Myocyte (in vitro differentiated cells): ENCODE measurements at places on chromosomes 2 and 18.

- peak; percentile 55 for DNase-seq
These were observed 107.8 kb upstream of the XPO1 start for GRCh38 chr2:61645911-61646310.

GRCh38 chr2:62783679-62784078, 78.2 kb downstream of the EHBP1 start:
- DNase-seq: no peak

GRCh38 chr2:174752403-174753037, 11.8 kb downstream of the CHRNA1 start:
- DNase-seq: no peak

- DNase-seq: no peak
These were observed 123.0 kb upstream of the PKDCC start for GRCh38 chr2:41924709-41925408.

- no peak for DNase-seq
These were observed 75.4 kb downstream of the CSRNP3 start for GRCh38 chr2:165544897-165545296.

- no peak for DNase-seq
These were observed 1017.7 kb upstream of the CRIM1 start for GRCh38 chr2:35337922-35338321.

GRCh38 chr18:45487581-45487980, 127.7 kb upstream of the SLC14A2 start:
- DNase-seq: no peak

DNA sequence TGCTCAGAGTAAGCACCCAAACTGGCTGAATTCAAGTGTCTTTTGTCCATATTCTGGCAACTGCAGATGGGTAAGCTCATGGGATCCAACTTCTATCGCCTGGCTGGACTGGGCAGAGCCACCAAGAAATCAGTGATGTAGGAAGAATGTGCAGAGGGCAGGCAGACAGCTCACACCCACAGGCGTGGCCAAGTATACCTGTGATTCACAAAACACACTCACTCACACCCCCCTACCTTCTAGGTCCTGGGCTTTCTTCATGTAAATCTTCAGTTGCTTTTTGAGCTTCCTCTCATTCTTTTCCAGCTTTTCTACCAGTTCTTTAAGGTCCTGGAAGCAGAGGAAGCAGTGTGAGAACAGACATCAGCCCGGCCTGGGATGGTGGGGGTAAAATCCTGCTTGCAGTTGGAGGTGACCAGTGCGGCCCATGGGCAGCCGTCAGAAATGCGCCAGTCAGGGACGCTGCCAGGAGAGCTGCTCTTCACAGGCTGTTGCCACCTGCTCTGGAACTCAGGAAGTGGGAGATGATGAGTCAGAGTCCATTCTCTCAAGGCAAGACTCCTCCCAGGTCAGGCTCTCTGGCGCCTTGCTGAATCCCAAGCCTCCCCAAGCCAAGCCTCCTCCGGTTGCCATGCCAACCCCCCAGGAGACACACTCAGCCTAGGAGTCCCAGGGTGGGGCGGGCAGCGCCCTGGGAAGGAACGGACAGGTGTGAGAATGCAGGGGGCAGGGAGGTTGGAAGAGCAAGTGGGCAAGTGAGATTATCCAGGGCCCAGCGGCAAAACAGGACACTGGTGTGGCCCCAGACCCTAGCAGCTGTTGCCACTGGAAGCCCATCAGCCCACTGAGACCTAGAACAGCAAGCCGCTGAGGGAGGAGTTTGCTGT, 36.2 kb upstream of the ACAA2 start:
- peak; percentile 96 for DNase-seq

DNA sequence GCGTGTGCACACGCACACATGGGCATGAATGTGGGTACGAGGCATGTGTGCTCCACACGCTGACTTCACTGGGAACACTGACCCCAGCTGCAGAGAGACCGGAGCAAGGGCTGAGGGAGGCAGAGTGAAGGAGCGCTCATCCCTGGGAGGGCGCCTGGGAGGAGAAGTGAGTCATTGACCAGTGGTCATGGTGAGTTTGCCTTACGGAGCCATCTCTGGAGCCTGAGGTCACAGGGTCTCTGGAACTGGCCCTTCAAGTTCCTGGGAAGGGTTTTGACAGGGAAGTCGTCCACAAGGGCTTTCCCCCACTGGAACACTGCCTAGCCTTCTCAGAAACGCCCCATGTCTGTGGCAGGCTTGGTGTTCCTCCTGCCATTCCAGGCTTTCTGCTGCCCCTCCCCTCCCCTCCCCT, 14.3 kb upstream of the TMEM185B start:
- DNase-seq: peak; percentile 70

GRCh38 chr2:25340181-25340921, 1.4 kb downstream of the DNMT3A start:
- DNase-seq: no peak

DNA sequence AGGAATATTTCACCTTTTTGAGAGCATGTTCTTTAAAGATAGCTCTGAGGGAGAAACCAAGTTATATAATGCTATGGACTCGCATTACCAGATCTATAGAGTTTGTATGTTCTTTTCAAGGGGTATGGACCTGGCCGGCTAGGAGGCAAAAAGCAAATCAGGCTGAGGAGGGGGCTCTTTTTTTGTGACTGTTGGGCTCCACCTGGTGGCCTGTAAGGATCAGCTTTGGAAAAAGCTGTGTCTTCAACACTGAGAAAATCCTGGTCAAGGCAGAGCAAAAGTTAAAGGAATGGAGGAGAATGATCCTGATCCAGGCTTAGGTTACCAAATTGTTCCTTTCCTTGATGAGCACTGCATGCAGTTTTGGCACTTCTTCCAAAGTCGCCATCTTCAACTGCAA, 180.5 kb downstream of the DIS3L2 start:
- peak; percentile 43 for DNase-seq

DNA sequence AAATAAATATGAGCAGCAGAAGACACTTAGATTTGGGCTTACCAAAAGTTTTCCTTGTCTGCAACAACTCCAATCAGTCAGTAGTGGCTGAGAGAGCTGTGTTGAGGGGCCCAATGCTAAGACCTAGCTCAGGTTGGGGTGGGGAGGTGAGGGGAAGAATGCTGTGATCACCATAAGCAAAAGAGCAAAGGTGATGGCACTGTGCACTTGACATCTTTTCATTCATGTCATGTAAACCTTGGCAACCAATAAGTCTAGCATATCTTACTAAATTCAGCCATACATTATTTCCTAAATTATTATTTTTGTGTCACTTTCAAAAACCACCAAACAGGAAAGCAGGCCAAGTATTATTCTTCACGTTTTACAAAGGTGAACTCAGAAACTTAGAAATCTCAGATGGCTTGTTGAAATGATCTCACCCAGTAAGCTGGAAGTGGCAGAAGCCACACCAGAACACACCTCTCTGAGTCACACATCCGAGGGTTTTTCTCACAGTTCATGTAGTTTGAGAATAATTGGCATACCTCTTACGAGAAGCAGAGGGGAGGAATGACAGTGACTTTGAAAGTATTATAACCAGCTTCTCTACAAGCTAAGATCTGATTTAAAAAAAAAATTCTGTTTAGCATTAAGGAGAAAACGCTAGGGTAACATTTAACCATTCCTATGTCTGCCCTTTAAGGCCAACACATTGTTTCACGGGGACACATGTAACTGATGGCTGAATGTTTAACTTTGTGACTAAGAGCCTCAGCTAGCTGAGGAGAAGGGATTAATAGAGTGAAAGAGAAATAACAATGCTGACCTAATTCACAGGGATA, 43.3 kb upstream of the SETBP1 start:
- DNase-seq: peak; percentile 11

GRCh38 chr2:149902081-149902480, 314.5 kb upstream of the MMADHC start:
- DNase-seq: peak; percentile 50

- DNase-seq: no peak
These were observed 273.3 kb downstream of the PTPRM start for GRCh38 chr18:7840411-7840810.

GRCh38 chr2:51420511-51420910, 388.6 kb upstream of the NRXN1 start:
- no peak for DNase-seq

DNA sequence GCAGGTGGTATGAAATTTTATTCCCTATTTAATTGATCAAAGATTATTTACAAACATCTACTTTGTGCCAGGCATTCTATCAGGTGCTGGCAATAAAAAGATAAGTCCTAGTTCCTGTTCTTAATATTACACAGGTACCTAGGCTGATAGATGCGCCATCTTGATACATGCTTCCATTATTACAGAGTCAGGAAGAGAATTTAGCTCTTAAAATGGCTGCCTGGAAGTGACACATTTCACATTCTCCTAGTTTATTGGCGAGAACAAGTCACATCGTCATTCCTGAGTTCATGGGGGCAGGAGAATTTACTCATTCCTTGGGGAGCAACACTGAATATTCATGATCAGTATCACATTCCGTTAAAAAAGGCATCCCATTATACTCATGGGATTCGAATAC, 1.1 kb upstream of the DARS1 start:
- DNase-seq: no peak

- no peak for DNase-seq
These were observed 76.2 kb downstream of the FMNL2 start for GRCh38 chr2:152411154-152411553.

GRCh38 chr2:25851740-25852503, 26.4 kb downstream of the ASXL2 start:
- peak; percentile 62 for DNase-seq

DNA sequence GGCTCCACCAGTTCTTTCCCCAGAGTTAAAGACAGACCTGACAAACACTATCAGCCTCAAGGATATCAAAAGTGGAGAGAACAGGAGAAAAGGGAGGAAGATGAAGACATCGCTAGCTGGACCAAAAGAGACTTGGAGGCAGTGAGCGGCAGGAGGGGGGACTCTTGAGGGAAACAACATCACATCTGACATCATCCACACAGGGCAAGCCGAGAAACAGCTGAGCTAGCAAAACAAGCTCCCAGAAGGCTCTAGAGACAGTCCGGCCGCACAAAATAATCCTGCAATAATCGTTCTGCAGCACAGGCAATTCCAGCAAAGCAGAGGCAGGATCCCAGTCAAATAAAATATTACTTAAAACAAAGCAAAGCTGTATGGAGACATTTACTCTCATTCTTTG, 239.8 kb downstream of the EN1 start:
- peak; percentile 4 for DNase-seq

DNA sequence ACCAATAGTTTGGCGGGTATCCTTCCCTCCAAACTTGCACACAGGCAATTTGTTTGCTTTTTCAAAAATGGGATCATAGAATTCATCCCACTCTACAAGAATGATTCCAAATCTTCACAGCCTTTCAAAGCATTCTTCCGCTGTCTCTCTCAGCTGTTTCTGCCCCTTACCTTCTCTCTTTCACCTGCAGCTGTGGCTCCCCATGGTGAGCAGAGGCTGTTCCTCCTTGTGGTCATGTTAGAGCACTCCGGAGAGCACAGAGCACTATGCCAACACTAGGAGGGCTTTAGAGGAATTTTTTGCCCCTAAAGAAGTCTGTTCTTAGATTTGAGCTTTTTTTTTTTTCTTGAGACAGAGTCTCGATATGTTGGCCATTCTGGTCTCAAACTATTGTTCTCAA, 30.4 kb downstream of the MTHFD2 start:
- DNase-seq: no peak

DNA sequence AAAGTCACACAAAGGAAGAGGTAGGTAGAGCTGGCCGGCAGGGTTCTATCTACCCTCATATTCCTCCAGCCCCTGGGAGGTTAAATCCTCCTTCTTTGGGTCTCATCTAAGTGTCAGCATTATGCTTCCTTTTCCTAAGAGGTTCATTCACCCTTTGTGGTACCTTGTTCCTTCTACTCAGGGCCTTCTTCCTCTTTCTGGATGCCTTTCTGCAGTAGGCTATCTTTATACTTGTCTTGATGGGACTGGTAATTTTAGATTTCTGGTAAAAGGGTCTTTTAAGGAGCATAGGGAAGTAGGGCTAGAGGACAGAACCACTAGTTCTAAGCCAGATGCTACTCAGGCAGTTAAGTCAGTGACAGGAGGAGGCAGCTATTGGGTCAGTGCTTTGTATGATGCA, 13.7 kb upstream of the TNP1 start:
- no peak for DNase-seq

GRCh38 chr2:174581491-174581890, 16.1 kb downstream of the WIPF1 start:
- DNase-seq: no peak

DNA sequence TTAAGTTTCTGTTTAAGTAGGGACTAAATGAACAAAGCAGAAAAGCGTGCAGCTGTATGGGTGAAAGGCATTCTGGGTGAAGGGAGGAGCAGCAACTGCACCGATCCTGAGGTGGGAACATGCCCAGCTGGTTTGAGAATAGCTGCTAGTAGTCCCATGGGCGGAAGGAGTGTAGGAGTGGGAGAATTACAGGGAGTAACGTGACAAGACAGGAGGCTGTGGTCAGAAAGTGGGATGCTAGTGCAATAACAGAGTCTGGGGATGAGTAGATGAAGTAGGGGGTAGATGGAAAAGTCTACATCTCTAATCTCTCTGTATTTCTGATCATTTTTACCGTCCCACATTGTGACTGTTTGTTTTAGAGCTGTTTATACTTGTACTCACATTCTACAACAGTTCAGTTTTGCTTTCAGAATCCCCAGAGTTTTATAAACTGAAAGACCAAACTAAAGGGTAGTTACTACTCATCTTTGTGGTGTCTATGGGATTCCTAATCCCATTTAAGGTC, 118.9 kb downstream of the LCLAT1 start:
- DNase-seq: peak; percentile 85

DNA sequence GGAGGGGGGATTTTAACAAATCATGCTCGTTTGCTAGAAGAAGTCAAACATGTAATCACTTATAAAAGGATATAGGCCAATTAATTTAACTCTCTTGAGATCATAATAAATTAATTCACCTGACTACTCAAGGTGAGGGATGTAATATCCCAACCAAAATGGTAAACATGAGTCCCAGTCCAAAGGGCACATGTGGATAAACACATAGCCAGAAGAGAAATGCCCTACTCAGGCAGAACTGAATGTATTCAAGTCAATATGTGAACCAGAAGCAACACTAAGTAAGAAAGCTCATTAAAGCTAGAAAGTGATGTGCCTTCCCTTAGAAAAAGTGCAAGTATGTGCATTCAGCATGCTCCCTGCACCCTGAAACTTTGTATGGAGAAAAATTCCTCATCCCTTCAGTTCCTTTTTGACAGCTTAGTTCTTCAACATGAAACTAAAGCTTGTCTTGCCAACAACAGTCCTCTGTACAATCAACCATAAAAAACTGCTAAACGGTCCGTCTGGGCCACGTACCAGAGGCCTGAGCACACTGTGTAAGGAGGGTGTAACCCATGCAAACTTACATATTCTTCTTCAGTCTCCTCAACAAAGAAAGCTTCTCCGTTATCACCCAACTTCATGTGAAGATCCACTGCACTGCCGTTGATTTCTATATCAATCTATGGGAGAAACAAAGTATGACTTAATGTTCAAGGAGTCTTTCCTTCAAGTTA, 58.9 kb downstream of the LPIN2 start:
- DNase-seq: no peak
